Posterior cingulate gyrus (tissue), 11 donors: ENCODE measurements at places on chromosomes 6 and 20.

DNA sequence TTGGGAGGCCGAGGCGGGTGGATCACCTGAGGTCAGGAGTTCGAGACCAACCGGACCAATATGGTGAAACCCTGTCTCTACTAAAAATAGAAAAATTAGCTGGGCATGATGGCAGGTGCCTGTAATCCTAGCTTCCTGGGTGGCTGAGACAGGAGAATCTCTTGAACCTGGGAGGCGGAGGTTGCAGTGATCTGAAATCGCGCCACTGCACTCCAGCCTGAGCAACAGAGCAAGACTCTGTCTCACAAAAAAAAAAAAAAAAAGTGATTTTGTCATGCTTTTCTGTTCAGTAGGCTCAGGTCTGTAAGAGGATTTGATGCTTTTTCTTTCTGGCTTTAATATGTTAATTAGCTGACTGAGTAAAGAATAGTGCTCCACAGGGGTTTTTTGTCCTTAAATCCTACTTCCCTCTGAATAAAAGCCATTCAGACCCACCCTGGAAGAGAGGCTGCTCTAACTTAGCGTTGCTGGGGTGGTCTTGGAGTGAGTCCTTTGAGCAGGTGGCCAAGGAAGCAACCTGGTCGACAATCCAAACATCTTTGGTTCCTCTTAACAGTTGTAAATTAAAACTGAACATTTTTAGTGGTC lies 19.0 kb downstream of the MCM8 start:
- no peak for DNase-seq

DNA sequence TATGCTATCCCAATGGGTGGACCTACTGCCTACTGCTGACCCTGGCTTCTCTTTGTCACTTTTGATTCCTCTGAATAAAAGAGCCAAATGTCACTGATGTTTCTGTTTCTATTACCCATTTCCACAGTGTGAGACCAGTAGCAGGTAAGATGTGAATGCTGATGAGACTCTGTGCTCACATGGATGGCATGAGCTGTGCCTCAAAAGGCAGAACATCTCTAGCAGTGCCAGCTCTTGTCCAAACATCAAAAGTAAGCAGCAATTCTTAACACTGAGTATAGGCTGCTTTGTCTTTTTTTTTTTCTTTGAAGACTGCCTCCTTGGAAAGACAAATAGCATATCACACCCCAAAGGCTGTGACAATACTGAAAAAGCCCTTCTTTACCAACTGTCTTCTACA lies 459.2 kb upstream of the RUNX2 start:
- no peak for DNase-seq

GRCh38 chr6:80528115-80528514 lies 421.6 kb downstream of the BCKDHB start:
- DNase-seq = no peak

DNA sequence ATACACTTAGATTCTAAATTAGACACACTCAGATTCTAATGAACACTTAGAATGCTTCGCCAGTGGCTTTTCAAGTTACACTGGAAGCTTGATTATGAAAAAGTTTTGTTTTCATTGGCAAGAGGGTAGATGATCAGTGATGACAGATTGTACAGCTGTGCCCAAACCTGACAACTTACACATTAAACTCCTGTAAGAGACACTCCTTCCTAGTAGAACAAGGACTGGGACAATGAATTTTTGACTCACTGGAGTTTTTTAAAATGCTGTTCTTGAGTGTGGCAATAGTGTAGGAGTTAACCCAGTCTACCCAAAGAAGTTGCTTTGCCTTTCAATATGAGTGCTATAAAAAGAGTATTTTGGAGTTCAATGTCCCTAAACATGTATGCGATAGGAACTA lies 140.8 kb downstream of the SLC16A10 start:
- no peak for DNase-seq

DNA sequence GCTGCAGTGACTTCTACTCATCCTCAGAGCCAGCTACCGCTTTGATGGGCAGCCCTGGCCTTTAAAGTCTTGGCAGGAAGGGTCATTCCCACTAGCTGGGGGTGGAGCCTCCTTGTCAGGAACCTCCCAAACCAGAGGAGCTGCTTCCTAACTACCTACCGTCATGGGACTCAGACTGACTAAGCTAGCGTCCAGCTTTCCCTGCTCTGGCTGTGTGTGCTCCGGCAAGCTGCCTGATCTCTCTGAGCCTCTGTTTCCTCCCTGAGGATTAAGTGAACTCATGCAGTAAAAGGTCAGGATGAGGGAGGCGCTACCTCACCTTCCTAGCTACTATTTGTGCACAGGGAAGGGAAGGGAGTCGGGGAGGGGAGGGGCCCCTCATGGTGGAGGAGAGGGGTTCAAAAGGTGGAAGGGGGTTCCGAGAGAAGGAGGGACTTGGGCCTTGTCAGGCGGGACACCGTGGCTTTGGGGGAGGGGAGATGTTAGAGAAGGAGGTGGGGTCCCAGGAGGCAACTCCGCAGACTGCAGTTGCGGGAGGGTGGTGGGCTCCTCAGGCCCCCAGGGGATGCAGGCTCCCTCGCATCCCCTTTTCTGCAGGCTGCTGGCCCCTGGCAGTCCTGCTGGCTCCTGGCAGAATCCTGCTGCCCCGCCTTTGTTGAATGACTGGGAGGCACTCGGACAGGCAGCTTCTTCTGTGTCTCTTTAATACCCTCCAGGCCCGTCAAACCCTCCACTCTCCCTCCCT lies 9.8 kb downstream of the DUSP15 start:
- no peak for DNase-seq

- no peak for DNase-seq
Observed at GRCh38 chr6:124723671-124724070, 238.6 kb upstream of the RNF217 start.

DNA sequence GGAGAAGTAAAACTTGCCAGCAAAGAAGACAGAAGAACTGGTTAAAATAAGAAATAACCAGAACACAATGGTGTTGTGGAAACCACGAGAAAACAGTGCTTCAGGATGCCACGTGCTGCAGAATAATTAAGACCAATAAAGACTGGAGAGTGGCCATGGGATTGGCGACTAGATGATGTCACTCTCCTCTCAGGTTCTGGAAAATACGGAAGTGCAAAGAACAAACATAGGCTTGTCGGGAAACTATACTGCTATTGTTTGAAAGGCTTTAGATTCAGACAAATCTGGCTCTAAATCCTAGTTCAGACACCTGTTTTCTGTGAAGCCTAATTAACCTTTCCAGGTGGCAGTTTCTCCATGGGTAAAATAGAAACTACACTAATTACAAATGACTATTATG lies 138.4 kb upstream of the STXBP5 start:
- DNase-seq = no peak

DNA sequence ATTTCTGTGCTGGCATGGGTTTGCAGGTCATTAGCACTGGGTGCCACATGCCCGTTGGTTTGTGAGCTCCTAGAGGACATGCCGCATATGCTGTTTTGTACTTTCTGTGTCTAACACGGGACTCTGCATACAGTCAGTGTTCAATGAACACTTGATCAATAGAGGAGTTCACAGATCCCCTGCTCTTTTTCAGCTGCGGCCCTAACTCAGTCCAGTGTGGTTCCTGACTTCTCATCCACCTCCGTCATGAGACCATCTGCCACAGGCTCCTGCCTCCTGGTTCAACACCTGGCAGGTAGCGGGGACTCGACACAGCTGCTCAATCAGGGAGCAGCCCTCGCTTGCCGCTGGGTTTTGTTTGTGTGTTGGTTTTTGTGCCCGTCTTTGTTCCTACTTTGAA lies 13.8 kb upstream of the BMP7 start:
- DNase-seq = no peak

DNA sequence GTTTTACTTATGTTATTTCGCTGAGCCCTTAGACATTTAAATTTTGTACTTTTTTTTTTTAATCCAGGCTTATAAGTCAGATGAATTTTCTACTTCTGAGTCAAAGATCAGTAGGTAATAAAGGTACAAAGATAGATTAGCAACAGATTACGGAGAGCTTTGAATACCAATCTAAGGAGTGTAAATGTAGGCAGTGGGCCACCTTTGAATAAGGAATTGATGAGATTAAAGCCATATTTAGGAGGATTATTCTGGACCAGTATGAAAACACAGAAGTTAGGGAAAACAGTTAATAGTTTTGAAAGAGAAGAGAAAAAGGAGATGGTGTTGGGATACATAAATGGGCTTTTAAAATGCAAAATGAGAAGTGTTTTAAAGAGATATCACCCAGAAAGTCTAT lies 117.6 kb downstream of the SLC16A10 start:
- no peak for DNase-seq

GRCh38 chr6:106754215-106754614 lies 124.8 kb downstream of the QRSL1 start:
- no peak for DNase-seq
